Kidney (tissue), 22 donors: ENCODE measurements at places on chromosomes 1 and 21.
A peak's percentile ranks its signal among the peaks of the same experiment; 100 is the strongest.

DNA sequence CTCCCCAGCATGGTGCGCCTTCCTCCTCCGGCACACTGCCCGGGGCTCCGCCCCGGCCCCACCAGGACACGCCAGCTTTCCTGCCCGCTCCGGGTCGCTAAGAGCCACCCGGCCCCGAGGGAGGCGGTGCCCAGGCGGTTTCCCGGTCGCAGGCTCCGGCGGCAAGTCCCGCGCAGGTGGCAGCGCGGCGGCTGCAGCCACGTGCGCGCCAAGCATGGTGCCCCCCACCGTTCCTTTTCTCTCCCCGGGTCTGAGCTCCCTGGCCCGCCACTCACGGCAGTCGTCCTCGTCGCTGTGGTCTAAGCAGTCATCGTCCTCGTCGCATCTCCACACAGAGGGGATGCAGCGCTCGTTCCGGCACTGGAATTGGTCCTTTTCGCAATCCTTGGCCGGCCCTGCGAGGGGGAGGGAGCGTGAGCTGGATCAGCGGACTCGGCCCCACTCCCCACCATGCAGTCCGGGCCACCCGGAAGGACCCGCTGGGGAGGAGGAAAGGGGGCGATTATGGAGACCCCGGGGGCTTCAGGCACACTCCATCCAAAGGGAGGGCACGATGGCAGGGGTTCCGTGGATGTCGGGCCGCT, 1.2 kb downstream of the LRP8 start:
- no peak for DNase-seq

DNA sequence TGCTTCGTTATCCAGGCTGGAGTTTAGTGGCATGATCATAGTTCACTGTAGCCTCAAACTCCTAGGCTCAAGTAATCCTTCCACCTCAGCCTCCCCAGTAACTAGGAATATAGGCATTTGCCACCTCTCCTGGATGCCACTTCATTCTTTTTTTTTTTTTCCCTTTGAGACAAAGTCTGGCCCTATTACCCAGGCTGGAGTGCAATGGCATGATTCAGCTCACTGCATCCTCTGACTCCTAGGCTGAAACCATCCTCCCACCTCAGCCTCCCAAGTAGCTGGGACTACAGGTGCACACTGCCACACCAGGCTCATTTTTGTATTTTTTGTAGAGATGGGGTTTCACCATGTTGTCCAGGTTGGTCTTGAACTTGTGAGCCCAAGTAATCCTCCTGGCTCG, 19.3 kb downstream of the OSBPL9 start:
- DNase-seq, result no peak

DNA sequence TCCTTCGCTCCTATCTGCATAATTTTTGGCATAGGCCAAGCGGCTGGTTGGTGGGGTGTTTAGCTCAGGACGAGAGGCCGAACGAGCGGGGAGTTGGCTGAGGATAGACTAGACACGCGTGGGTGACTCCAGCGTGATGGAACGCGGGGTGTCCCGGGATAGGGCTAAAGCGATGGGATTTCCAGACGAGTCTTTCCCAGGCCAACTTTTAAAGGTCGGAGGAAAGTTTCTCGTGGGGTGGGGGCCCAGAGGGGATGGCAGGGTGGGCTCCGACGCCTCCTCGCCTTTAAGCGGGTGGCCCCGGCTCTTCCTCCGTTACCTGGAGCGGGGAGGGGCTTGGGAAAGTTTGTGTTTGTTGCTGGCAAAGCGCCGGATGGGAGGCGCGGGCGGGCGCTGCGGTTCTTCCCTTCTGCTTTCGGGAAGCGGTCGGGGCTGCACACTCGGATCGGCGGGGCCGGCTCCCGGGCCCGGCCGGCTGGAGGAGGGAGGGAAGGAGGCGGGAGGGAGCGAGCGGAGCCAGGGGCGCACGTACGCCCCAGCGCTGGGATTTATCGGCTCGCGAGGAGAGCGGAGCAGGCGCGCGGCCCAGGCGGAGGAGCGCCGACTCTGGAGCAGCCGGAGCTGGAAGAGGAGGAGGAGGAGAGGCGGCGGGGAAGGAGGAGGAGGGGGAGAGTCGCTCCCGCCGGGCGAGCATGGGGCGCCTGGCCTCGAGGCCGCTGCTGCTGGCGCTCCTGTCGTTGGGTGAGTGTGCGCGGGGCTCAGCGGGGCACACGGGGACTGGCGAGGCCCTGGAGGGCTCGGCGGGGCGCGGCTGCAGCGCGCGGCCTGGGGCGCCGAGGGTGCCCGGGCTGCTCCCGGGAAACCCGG, at the start of gene PTGFRN:
PTGFRN (plus strand) TSS at position 405 of the 867 bp plus-strand sequence; CDS start at position 693, 288 bp downstream.
- peak; percentile 94 for DNase-seq

DNA sequence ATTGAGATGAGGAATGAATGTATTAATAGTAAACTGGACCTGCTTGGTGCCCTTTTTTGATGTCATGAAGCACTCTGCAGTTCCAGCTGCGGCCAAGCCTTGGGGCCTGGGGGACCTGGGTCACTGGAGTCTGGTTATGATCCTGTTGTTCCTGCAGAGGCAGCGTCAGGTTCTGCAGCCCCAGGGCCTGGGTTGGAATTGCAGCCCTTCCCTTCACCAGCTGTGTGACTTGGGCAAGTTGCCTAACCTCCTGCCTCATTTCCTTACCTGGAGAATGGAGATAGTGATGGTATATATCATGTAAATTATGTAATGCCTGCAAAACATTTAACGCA, 9.1 kb upstream of the ATP5PO start:
- peak; percentile 49 for DNase-seq

DNA sequence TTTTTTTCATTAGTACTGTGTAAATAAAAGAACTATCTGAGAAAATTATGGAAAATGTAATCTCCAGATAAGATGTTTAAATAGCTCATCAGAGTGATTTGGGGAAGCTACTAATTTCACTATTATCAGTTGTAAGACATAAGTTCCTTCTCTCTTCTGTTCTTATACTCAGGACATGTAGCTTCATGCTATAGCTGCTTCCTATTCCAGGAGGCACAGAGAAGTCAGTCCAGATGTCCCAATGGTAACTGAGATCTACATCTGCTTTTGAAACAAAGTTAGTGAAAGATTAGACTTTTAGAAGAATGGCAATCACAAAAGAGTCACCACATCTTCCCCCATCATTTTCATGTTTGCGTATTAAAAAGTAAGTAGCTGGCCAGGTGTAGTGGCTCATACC, 5.6 kb downstream of the MAP3K21 start:
- no peak for DNase-seq

DNA sequence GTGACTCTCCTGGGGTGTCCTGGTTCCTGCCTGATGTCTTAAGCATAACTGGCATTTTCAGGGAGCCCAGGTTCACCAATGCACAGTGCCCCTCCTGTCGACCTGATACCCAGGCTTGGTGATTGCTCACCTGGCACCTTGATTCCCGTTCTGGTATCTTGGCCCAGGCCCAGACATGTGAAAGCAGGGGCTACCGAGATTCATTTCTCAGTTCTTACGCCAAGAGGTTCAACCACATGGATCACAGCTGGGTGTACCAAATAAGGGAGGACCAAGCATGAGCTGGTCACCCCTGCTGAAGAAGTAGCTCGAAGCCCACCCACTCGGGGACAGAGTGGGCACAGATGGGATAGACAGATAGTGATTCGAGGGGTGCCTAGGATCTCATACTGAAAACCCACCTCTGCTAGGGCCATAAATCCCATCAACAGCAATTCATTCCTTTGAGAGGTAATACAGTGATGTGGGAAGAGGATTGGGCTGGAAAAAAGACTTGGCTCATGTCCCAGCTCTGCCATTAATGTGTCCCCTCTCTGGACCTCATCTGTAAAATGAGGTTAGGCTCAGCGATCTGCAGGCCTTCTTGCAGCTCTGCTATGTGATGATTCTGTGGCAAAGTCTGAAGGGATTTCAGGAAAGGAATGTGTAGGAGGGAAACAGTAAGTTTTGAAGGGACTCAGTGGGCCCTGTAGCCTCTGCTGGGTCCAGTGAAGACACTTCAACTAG, 2.7 kb downstream of the EPHX1 start:
- peak; percentile 44 for DNase-seq
